Colonic mucosa (tissue), 4 donors: ENCODE measurements at places on chromosomes 3 and 15. TPM values are rescaled to one million over a fixed set of nuclear protein-coding genes. Genes with fewer than 3 reads are reported as not detected.

DNA sequence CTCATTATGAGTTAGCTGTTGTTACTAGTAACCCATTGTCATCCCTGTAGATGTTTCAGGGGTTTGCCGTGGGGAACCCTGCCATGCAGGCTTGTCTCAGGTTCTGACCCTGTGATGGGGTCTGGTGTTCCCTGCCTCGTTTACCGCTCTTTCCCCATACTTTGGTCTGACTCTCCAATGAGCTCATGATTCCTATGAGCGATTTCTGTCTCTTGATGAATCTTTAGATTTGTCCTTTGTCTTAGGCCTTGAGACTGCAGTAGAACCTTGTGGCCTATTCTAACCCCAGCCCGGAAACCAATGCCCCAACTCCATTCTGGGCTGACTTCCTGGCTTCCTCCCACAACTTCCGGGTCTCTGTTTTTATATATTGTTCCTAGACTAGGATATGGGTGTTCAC, 11.3 kb upstream of the IQGAP1 start:
- DNase-seq = no peak

GRCh38 chr3:38070013-38070412, 31.0 kb downstream of the DLEC1 start:
- no peak for DNase-seq

GRCh38 chr3:9878700-9879099, 1.4 kb downstream of the CIDEC start:
- peak; percentile 55 for DNase-seq

DNA sequence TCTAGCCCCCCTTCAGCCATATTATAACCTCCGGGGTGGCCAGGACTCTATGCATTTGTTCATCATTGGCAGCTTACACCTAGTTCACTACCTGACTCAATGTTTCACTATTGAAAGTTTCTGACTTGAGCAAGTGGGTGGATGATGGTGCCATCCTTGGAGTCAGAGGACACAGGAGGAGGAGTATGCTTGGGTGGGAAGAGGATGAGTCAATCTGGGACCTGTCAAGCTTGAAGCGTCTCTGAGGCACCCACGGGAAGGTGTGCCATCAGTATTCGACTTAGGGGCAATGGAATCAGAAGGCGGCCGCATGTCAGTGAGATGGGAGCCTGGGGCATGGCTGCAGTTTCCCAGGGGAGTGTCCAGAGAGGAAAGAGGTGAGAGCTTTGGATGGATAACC, 133.3 kb downstream of the EPHB1 start:
- no peak for DNase-seq

- DNase-seq = peak; percentile 39
Measured at GRCh38 chr3:143973259-143974021, 1.8 kb downstream of the DIPK2A start.

DNA sequence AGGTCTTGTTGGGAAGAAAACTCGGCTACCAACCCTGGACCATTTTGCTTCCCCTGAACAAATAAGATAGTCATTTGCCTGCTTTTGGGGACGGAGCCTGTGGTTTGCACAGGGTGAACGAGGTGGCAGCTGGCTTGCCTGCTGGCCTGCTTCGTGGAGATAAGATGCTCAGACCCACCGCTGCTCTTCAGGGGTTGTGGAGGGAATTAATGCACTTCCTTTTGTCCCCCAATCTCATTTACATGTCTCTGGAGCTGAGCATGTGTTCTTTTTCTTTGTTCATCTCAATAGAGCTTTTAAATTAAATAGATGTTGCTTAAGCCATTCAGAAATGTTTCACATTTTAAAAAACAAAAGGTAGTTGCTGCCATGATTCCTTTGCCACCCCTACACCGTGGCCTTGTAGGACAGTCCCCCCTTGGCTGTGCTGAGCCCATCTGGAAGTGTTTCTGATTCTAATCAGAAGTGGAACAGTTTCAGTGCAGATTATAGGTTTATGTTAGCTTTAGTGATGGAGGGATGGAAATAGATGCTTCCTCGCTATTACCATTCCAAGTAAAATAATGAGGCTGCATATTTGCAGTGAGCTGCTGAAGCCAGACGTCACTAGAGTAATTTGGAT, 25.6 kb downstream of the APBA2 start:
- no peak for DNase-seq

GRCh38 chr3:196736670-196737374, 2.8 kb upstream of the PAK2 start:
- no peak for DNase-seq

DNA sequence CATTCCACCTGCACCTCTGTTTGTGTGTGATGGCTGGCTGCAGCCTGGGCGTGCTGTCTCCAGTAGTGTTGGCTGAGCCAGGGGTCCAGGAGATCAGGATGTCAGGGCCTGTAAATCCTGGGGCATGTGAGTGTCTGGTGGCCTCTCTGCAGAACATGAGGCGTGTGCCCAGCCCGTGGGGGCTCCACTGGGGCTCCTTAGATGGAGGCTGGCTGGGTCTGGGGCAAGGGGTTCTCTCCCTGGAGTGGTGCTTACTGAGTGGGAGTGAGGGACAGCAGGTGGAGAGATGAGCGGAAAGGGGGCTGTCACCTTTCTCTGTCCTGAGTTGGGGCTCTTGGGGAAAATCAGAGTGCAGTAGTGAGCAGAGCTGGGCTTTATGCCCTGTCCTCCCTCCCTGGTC, 152.2 kb downstream of the CHDH start:
- DNase-seq = no peak

GRCh38 chr3:32782407-32782806, 35.4 kb upstream of the TRIM71 start:
- no peak for DNase-seq

GRCh38 chr3:11727207-11727606, 83.5 kb upstream of the VGLL4 start:
- DNase-seq = no peak

DNA sequence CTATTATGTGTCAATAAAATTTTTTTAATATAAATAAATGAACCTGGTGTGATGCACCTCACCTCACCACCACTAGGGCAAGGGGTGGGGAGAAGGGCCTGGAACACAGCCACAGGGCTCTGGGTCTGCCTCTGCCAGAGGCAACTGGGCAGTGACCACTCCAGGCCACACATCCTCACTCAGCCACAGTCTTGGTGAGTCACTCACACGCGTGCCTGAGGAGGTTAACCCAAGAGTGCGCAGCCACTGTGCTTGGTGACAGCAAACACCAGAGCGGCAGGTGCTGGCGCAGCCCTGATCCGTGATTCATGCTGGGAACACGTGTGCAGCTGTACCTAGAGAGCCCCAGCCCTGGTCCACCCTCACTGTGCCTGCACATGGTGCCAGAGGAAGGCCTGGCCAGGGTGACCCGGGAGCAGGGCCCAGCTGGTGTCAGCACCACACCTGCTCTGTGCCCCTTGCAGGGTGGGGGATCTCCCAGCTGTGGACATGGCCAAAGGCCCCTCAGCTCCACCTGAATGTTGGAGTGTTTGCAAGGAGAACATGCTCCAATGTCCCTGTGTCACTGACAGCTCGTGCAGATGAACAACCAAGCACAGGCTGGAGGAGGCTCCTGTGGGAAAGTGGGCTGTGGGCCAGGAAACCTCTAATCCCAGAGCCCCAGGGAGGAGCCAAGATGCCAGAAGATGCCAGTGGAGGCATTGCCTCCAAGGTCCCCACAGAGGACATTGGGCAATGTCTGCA, 2.1 kb downstream of the SLC41A3 start:
- no peak for DNase-seq

DNA sequence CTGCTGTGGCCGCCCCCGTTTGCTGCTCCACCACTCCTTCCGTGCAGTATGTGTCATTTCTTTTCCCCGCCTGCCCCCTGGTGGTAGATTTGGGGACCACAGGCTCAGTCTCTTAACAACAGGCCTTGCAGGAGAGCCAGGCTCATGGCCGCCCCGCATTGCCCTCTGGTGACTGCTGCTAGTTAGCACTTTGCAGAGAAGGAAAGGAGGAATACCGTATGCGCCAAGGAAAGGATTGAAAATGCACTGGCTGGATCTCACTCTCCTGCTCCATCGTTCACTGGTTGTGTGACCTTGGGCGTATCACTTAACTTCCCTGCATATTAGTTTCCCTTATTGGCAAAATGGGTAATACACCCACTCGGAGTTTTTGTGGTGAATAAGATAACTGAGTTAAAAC, 39.3 kb upstream of the PXYLP1 start:
- DNase-seq = peak; percentile 100

DNA sequence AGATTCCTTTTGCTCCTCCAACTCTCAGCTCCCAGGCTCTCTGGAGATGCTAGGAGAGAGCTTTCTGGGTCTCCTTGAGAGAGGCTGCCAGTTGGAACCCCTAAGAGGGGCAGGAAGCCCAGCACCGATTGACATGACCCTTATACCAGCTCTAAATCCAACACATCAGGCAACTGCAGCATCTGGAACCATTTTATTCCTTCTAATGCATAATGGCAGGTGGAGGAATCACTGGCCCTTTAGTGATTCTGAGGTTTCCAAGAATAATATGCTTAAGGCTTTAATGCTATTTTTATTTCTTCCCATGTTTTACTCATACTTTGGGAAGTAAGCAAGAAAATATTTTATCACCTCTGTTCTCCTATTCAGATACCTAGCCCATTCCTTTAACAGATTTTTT, 60.3 kb upstream of the TEX264 start:
- DNase-seq = no peak

GRCh38 chr15:73983211-73983727, 8.8 kb downstream of the STOML1 start:
- DNase-seq = peak; percentile 35

- no peak for DNase-seq
Measured at GRCh38 chr15:39462691-39463090, 118.2 kb upstream of the THBS1 start.

DNA sequence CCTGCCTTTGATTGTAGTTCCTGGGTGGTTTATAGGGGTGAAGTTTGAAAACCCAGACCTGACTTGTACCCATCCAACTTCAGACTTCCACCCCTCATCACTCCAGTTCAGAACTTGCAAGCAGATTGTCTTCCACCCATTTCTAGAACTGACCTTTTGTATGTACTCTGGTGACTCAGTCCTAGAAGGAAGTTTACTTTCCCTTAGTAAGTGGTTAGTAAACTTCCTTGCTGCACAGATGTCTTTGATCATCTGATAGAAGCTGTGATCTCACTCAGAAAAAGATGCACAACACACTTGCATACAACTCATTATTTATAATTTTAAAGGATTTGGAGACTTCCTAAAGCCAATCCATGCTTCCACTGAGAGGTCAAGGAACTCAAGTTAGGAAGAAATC, 368.0 kb downstream of the MFSD1 start:
- DNase-seq = peak; percentile 33

DNA sequence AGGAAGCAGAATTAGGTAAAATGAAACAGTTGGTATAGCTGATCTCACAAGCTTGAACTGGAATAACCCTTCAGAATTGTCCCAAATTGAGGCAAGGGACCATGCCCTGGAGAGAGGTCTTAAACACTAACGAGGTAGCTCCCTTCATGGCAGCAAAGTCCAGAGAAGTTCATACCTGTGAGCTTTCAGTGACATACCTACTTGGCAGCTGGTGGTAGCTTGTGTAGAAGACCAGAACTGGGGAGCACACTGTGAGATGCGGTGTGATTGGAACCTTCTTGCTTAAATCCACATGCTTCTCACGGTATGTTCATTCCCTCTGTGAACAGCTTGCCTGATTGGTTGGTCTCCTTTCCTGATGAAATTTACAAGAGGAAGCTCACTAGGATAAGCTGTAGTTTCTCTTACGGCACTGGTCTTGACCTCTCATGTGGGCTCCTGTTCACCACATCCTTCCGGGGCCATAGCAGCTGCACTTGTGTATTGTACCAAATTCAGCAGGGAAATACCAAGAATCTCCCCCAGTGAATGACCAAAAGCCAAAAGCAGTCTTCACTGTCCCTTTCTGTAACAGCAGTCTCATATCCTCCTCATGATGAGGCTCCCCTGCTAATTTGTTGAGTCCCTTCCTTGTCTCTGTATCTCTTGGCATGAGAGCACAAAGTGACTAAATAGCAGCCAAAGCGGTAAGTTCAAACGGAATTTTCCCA, 483.7 kb upstream of the FRG2C start:
- no peak for DNase-seq

- DNase-seq = peak; percentile 70
Measured at GRCh38 chr15:56243163-56244037, at the start of gene RFX7. Gene RFX7 (minus strand): TSS chr15:56243879. CDS start chr15:56243285, 594 bp downstream.

DNA sequence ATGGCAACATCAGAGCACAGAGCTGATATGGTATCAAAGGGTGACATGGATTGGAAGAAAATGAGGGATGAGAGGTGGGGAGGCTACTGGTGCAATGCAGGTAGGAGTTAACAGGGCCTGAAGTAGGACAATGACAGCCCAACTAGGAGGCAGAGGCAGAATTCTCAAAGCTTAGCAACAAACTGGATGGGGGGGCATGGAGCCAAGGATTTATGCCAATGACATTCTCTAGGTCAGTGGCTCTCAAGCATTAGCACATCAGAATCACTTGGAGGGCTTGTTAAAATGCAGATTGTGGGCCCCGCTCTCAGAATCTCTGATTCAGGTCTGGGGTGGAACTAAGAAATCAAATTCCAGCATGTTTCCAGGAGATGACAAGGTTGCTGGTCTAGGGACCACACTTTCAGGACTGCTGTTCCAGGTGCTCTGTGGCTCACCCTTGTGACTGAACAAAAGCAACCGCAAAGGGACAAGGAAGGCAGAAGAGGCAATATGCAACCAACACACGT, 98.0 kb upstream of the TNIK start:
- DNase-seq = no peak

DNA sequence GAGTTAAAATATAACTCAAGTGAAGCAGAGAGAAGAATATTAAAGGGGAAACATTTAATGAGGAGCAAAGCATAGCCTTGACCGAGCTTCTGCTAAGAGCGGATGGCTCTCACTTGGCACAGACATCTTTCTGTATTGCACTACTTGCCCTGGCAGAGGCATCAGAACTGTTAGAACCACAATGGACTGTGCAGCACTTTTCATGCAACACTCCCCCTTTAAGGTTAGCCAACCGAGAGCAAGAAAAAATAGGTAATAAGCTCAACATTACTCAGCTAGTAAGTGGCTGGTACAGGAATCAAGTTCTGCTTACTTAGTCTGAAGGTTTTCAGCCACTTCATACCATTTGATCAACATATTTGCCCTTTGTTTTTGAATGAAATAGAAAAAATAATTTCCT, 33.7 kb downstream of the CRTC3 start:
- DNase-seq = no peak

DNA sequence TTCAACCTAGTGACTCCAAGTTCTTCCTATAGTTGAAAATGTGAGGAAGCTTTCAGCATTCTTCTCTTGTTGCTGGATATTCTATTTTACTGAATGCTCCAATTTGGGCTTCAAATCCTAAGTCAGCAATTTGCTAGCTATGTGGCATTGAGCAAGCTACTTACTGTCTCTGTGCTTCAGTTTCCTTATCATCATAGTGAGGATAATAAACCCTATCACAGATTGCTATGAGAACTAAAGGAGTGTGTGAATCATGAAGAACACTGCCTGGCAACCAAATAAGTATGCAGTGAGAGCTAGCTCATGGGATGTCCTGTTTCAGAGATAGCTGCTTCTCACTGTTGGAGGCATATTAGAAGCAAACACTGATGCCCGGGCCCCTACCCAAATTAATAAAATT, 163.8 kb upstream of the CDIN1 start:
- DNase-seq = no peak

Gene KCTD6
- 10.2 TPM for total RNA-seq

Gene CASR
- total RNA-seq = 0.22 TPM

Gene TUSC7
- not detected for total RNA-seq

Gene TRAT1
- 0.29 TPM for total RNA-seq

Gene ACKR2
- total RNA-seq = 6.5 TPM

Gene IRAK2
- 2.6 TPM for total RNA-seq

Gene SYNM
- 108 TPM for total RNA-seq

Gene ZNF660
- total RNA-seq = 0.72 TPM

Gene AQR
- 27.0 TPM for total RNA-seq

Gene NDN
- 16.0 TPM for total RNA-seq

Gene GABRR3
- total RNA-seq = not detected
